ENCODE measurements at places on chromosomes 2 and 18.

GRCh38 chr18:72555101-72555500 lies 11.0 kb upstream of the CBLN2 start:
- no peak for DNase-seq

GRCh38 chr2:235793163-235793752 lies 299.4 kb downstream of the AGAP1 start:
- DNase-seq: no peak

GRCh38 chr18:59911600-59911999 lies 11.8 kb downstream of the PMAIP1 start:
- no peak for DNase-seq

- no peak for DNase-seq
Observed at GRCh38 chr2:176268976-176269318, 295 bp upstream of the MTX2 start.

GRCh38 chr2:109466674-109467575 lies 146.8 kb downstream of the SEPTIN10 start:
- no peak for DNase-seq

DNA sequence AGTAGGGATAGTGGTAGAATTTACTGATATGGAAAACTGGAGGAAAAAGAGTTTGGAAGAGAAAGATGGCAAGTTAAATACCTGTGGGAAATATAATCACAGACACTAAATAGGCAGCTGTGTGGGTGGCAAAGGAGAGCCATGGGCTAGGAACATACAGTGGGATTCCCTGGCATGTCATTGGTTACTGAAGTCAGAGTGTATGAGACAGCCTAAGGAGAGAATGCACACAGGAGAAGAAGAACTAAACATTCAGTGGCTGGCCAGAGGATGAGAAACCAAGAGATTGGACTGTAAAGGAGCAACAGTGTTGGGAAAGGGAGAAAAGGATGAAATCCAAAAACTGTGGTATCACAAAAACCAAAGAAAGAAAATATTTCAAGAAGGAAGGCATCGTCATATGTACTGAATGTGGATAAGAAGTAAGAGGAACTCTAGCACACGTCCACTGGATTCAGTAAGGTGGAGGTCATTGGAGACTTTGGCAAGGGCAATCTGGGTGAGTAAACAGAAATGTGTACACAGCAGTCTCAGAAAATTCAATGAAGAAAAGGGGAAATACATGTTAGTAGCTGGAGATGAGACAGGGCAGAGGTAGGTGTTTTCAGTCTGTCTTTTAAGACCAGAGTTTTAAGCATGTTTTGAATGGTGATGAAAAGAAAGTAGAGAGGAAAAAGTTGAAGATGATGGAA lies 83.3 kb downstream of the SPIRE1 start:
- DNase-seq: no peak

DNA sequence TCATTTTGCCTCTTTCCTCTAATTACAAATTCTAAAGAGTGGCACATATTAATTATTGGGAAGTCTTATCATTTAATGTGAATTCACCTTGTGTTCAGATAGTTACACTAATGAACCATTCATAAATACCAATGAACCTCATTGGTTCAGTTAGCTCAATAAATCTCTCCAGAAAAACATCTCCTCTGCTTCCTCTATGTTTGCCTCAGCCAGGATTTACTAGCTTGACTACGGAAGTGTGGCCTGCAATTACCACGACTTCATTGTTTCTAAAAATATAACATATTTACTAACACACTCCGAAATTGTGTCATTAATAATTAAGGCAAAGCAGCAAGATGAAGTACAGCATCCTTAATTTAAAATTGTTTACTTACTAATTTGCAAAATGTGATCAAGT lies 103.3 kb downstream of the PLA2R1 start:
- no peak for DNase-seq

DNA sequence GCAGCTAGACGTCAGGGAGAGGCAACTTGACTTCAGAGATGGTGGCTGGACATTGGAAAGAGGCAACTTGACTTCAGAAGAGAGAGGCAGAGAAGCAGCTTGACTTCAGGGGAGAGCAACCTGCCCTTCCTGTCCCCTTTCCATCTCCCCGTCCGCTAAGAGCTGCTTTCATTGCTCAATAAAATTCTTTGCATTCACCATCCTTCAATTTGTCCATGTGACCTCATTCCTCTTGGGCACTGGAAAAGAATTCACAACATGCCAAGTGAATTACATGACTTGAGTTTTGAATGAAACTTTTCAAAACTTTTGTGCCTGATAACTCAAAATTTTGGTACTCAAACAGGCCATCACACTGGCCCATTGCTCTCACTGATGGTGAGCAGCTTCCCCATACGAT lies 158.9 kb downstream of the DPP4 start:
- DNase-seq: no peak

DNA sequence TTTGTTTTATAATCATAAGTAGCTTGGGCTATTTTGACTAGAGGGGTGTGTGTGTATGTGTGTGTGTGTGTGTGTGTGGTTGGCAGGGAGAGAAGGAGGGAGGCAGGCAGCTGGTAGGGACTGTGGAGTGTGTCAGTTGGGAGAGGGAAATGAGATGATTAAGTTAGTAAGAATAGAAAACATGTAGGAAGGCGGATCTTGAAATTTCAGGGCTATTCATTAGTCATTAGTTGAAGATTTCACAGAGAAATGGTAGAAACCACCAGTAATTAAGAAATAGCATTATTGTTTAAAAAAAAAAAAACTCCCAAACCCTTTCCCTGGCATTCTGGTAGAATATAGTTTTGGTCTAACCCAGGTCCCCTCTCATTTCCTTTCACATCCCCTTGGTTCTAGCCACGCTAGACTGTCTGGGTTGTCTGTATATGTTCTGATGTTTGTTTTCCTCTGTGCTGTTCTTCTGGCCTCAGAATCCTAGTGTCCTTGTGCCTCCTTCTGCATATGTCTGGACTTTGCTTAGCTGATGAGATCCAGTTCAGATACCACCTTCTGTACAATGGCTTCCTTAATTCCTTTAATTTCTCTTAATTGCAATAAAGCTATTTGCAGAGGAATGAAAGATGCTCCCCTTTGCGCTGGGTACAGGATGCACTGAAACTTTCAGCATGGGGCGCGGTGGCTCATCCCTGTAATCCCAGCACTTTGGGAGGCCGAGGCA lies 161.6 kb downstream of the NEDD4L start:
- DNase-seq: no peak

GRCh38 chr2:17934721-17935120 lies 56.3 kb downstream of the KCNS3 start:
- DNase-seq: no peak

DNA sequence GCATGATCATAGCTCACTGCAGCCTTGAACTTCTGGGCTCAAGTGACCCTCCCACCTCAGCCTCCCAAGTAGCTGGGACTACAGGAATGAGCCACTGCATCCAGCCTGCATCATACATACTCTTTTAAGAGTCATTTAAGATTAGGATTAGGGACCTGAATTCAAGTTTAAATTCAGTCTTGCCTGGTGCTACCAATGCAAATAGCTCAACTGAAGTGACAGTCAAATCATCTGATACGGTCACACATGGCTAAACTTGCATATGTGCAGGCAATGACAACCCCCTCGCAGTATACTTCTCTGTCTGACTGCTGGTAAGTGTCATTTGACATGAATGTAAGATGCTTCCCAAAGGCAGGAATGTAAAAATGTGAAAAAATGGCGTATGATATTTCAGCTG lies 31.8 kb upstream of the TMEM131 start:
- no peak for DNase-seq

DNA sequence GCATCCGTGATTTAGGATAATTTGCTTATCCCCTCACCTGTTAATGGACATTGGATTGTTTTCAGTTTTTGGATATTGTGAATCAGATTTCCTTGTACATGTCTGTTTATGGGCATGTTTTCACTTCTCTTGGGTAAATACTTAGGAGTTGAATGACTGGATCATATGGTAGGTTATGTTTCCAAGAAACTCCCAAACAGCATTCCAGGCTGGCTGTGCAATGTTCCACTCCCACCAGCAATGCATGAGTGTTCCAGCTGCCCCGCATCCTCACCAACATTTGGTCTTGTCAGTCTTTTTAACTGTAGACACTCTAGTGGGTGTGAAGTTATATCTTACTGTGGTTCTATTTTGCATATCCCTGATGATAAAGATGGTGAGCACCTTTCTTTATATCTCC lies 8.9 kb upstream of the LRRFIP1 start:
- no peak for DNase-seq

- DNase-seq: no peak
Observed at GRCh38 chr2:219199470-219200211, 6.9 kb upstream of the ZFAND2B start.

DNA sequence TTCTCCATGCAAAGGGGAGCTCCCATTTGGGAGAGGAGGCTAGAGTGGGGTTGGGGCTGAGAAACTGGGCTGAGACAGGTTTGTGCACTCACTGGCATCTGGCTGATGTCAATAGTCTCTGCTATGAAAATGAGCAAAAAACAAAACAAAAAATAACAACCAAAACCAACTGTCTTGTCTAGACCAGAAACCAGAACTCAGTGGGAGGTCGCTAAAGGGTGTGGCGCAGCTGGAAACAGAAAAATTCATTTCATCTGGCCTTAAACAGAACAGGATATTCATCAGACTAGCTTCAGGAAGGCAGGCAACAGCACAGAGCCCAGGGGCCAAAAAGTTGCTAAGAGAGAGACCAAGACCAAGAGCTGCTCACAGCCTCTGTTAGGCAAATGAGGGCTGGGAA lies 126.1 kb downstream of the THNSL2 start:
- no peak for DNase-seq

DNA sequence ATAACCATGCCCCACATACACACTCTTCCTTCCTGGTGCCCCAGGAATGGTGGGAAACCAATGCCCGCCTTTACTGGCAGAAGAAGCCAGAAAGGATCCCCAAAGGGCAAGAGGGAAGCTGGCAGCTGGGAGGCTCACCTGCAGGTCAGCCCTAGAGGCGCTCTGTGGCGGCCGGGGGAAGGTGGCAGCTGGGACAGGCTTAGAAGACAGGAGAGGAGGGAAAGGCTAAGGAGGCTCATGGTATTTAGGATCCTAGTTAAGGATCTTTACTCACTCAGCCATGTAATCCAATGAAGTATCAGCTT lies 23.8 kb downstream of the ADRA2B start:
- no peak for DNase-seq

DNA sequence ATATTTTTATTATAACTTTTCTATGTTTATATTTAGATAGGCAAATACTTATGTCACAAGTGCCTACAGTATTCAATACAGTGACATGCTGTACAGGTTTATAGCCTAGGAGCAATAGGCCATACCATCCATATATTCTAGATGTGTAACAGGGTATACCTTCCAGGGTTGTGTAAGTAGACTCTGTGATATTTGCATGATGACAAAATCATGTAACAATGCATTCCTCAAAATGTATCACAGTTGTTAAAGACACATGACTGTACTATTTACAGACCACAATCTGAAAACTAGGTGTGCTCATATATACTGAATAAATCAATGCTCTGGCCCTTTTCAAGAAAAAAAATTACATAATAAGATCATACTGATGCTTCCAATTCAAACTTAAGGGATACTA lies 433.2 kb upstream of the RGPD4 start:
- DNase-seq: no peak

GRCh38 chr2:136404176-136404575 lies 286.2 kb upstream of the CXCR4 start:
- no peak for DNase-seq

DNA sequence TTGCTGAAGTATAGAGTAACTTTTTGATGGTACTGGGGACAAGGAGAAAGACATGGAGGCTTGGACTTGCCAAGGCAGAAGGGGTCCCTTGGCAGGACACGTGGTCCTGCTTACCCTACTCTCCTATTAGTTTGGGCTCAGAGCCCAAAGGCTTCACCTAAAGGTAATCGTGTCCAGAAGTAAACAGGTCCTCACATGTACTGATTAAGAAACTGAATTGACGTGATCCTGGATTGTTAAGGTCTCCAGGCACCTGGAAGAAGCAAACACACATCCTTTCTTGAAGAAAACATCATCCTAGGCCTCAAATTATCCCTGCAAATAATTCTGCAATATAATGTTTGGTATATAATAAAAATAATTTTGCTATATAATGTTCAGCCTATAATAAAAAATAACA lies 50.0 kb downstream of the DTNB start:
- DNase-seq: no peak

DNA sequence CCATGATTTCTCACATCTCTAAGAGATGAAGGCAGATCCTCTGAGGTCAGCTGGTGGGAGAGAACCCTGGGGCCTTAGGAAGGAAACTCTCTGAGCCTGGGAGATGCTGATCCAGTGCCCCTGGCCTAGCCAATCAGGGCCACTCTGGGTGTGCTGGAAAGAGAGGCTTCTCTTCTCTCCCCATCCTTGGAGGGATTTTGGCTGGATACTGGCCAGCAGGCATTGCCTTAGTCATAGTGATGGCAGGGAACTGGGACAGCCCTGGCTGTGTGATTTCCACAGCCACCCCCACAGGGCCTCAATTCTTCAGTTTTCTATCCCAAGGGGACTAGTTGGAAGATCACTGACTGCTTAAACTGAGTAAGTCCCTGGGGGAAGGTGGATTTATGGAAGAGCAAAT lies 26.6 kb upstream of the PLB1 start:
- DNase-seq: no peak

DNA sequence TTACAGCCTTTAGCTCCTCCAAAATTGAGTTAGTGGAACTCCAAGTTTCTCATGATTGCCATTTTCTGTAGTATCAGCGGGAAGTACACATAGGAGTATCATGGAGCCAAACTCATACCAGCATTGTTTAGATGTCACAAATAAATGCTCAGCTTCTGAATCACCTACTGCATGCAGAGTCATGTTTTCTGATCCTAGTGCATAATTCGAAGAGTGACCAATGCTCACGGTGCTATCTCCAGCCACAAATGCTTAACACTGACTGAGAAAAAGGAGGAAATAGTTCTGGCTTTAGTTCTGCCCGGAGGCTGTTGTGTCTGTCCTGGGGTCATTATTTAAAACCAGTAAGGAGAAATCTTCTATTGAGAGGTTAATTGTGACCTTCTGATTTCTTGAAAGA lies 45.4 kb upstream of the LRATD1 start:
- DNase-seq: no peak

DNA sequence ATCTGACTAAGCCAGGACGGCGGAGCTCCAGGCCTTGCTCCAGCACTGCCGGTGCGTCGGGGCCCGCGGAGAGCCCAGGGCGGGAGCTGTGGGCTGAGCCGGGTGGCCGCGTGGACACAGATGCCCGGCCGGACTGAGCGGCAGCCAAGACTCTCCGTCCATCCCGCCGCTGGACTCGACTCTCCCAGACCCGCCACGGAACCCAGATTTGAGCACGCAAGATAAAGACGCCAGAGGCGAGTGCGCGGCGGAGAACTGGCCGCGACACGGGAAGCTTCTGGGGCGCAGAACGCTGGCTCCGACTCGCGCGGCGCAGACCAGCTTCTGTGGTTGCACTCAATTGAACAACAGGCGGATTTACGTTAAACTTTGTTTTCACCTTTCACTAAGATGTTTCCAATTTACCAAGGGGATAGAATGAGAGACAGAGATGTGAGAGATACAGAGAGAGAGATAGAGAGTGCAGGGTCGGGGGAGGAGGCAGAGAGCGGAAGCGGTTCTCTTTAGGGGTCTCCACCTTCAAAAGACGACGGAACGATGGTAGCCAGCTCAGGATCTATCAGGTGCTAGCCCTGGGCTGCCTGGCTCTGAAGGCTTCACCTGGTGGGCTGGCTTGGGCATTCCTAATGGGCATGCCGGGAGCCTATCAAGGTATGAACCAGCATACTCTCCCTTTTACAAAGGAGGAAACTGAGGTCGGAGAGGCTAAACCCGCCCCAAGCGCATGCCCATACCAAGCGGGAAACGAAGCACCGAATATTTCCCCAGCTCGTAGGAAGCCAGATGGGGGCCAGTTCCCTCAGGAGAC lies 10.4 kb upstream of the EN1 start:
- DNase-seq: no peak

All from esophagus squamous epithelium (tissue), 5 donors.